ENCODE measurements at places on chromosomes 7 and 10. TPM values are rescaled to one million over a fixed set of nuclear protein-coding genes. Genes with fewer than 3 reads are reported as not detected.

Gene SPDYE11
- total RNA-seq, result not detected

DNA sequence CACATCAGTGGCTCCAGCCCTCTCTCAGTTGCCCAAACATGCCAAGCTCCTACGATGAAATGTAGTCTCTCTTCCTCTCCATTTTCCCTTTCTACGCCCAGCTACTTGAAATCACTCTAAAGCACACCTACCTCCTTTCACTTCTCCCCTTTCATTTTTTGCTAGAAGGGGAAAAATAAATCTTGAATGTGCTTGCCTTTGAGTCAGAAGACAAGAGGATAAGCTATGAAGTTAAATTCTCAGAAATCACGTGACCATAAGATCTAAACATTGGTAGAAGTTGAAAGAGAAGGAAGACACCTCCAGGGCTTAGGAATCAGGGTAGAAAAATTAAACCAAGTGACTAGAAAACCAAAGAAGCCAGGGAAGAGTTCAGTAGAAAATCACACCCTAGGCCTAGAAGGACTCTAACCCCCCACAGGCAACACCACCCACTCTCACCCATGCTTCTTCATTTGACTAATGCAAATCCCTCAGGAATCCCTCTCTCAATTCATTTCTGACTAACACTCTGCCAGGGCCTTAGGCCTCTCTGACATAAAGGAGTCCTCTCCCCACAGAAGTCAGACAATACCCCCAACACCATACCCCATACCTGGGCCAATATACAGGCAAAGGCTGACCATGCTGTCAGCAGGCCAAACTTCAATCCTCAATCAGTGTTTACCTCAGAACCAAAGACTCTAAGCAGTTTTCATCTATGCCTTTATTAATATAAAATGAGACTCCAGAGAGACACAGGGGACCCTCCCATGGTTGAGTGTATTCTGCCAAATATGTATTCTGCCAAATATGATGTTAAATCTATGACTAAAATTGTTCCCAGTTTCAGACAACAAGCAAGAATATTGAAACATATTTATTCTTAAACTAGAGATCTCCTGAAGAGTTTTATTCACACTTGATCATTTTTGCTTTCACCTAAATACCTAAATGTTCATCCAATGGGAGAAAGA is 84.8 kb downstream of the ELMO1 start:
- DNase-seq, result no peak

GRCh38 chr10:71159892-71160291 is 52.5 kb upstream of the UNC5B start:
- no peak for DNase-seq

GRCh38 chr7:47783456-47784223 is 164.6 kb downstream of the PKD1L1 start:
- DNase-seq, result no peak

- no peak for DNase-seq
Observed at GRCh38 chr10:86798025-86798424, 41.6 kb downstream of the BMPR1A start.

- DNase-seq, result no peak
Observed at GRCh38 chr7:85620936-85621685, 434.3 kb upstream of the SEMA3D start.

Gene OPALIN
- not detected for total RNA-seq

- peak; percentile 40 for DNase-seq
Observed at GRCh38 chr7:6026011-6026819, 5.0 kb upstream of the ANKRD61 start.

Gene ZNF727
- total RNA-seq, result not detected

- DNase-seq, result peak; percentile 33
Observed at GRCh38 chr10:18659819-18660535, 746 bp downstream of the ARL5B start.

- no peak for DNase-seq
Observed at GRCh38 chr10:29448125-29448524, 159.3 kb downstream of the LYZL1 start.

Gene CYCS
- 38.7 TPM for total RNA-seq

DNA sequence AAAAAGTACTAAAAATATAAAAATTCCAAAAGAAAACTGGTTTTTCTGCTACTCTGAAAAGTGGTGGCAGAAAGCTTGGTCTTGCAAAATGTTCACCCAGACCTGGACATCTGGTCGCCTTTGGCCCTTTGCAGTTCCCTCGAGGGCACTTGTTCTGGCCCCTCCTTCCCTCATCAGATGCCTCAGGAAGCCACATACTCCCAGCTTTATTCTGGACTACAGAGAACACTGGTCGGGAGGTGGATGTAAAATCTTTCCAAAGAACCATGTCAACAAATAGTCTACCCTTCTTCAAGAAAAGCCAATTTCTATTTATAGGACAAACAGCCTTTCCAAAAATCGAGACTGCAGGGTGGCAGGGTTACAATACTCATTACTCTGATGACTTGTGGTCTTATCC is 726.1 kb downstream of the TNS3 start:
- DNase-seq, result no peak

Gene ATG9B
- 7.1 TPM for total RNA-seq

Gene NPSR1
- not detected for total RNA-seq

DNA sequence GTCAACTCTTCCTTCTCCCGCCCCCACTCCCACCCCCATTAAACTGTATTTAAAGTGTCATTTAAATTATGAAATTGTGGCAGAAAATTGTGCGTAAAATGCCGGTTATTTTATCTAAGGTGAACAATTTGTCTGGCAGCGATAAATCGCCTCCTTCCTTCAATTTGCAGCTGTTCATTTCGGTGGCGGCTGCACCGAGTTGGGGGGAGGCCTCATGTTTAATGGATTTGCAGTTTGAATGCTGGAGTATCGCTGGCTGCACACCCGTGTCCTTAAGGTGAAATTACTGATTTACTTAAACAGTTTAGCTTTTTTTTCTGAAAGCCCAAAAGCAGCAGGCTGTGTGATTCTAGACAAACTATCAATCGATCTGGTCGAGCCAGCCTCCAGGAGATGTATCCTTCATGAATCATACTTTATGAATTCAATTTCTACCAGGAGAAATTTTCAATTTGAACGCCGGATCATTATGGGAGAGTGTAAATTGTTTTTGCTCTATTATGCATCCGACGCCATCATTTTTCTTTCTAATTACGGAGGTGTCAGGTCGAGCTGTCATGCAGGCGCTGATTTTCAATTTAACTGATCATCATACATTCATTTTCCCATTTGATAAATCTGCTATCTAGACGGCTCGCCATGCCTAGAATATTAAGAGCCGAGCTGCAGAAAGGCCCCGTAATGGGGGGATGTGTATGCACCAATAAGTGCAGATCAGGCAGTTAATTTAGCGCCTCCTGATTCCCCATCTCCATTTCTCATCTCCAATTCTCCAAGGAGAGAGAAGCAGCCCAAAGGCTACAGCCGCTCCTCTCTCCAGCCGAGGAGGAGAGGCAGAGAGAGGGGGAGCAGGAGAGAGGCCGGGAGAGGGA is 6.5 kb downstream of the UNCX start:
- no peak for DNase-seq

Gene C10orf62
- total RNA-seq, result 0.25 TPM

DNA sequence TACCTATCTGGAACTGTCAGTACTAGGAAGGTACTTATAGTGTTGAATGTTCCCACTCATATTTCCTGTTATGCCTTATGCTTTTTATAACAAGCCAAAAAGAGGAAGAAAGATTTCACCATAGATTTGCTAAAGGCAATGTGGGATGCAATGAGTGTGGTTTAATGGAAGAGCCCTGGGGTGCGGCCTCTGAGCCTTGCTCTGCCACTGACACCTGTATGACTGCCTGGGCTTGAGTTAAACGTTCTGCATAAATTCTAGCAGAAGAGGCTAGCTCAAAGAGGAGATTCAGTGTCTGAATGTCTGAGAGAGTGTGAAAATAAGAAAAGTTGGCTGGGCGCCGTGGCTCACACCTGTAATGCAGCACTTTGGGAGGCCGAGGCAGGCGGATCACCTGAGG is 143.8 kb downstream of the TPST1 start:
- DNase-seq, result no peak

DNA sequence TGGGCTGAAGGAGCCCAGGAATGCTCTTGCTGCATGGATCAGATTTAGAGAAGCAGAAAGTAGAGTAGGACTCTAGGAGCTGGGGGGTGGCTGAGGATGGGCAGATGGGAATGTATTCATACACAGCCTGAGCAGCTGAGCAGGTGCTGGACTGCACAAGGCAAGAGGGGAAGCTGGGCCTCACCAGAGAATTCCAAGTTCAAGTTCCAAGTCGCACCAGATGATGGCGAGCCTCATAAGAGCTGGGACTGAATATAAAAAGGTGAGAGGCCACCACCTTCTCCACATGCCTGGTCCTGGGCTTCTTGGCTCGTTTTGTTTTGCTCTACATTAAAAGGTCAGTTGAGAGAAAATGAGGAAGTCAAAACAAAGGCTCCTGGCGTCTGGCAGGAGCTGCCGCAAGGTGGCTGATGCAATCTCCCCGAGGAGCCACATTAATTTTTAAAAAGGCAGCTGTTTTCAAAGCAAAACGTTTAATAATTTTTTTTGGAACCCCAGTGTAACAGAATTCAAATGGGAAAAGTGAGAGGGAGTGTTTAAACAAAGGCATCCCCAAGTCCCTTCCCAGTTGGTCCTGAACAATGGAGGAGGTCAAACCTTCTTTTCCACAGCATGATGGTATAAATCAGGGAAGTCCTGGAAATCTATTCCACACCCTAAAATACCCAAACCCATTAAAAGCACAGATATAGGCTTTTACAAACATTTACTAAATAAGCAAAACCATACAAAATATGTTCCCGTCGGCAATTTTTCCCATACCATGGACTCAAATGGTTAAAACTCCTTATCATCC is 9.5 kb downstream of the CYREN start:
- peak; percentile 41 for DNase-seq

DNA sequence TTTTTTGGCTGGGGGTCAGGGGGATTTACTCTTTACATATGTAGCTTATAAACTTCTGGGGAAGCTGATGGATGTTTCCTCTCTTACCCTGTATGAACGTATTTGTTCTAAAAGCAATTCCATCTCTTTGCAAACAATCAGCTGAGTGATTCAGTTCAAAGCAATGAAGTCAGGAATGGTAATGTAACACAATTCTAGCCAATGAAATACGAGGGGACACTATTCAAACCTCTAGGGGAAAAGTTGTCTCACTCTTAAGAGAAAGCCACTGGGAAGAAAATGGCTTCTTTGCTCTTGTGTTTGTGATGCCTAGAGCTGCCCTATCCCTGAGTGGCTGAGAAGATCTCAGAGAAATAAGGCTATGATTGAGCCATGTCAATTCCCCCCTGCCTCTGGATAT is 134.8 kb upstream of the SEMA3C start:
- no peak for DNase-seq

GRCh38 chr10:95755511-95756004 is 405 bp upstream of the ENTPD1 start:
- peak; percentile 59 for DNase-seq

DNA sequence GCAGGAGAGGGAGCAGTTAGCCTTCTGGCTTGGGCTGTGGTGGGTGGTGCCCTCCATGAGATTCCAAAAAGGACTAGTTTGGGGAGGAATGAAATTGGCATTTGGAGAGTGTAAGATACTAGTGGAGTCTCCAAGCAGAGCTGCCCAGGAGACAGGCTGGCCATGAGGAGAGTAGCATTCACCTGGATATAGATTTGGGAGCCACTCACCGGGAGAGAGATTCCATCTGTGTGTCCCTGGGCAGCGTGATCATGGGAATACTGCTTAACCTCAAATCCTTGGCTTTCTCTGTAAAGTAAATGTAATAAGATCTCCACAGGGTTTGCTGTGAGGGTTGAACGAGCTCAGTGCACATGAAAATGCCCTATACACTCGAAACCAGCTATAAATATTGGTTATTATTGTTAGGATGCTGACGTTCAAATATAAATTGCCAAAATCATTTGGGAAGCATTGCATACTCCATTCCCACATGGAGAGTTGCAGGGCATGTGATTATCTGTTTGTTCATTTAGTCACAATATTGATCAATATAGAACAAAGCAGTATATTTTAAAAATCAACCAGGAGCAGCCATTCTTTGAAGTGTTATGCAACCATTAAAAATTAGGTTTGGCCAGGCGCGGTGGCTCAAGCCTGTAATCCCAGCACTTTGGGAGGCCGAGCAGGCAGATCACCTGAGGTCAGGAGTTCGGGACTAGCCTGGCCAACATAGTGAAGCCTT is 143.7 kb downstream of the CUX1 start:
- DNase-seq, result no peak

DNA sequence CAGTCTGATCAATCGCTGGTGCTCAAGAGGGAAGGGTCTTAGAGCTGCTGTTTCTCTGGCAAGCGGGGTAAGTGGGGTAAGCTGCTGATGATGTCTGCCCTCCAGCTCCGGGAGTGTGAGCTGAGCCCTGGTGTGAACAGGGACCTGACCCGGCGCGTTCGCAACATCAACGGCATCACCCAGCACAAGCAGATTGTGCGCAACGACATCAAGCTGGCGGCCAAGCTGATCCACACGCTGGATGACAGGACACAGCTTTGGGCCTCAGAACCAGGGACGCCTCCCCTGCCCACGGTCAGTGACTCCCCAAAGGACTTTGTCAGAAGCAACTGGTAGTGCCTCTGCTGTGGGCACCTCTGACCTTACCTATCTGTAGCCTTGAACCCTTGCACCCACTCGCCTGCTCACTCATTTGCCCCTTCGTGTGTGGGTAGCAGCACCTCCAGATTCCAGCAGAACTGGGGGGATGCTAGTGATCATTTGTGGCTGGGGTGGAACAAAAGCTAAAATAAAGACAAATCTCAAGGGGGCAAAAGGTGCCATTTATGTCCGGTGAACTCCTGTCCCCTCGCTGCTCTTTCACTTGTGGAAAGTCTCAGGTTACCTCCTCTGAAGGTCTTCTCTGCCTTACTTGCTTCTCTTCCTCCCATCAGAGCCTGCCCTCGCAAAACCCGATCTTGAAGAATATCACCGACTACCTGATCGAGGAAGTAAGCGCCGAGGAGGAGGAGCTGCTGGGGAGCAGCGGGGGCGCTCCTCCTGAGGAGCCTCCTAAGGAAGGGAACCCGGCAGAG is 3.2 kb downstream of the UFSP1 start:
- no peak for DNase-seq

Gene LIMK1
- 54.4 TPM for total RNA-seq

DNA sequence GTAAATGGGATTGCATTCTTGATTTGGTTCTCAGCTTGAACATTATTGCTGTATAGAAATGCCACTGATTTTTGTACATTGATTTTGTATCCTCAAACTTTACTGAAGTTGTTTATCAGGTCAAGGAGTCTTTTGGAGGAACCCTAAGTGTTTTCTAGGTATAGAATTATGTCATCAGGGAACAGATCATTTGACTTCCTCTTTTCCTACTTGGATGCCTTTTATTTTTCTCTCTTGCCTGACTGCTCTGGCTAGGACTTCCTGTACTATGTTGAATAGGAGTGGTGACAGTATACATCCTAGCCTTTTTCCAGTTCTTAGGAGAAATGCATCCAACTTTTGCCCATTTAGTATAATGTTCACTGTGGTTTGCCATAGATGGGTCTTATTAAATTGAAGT is 48.8 kb downstream of the ANXA8 start:
- no peak for DNase-seq

Gene PUS7
- total RNA-seq, result 14.7 TPM

Gene VAX1
- total RNA-seq, result not detected

Gene FEZF1
- not detected for total RNA-seq

DNA sequence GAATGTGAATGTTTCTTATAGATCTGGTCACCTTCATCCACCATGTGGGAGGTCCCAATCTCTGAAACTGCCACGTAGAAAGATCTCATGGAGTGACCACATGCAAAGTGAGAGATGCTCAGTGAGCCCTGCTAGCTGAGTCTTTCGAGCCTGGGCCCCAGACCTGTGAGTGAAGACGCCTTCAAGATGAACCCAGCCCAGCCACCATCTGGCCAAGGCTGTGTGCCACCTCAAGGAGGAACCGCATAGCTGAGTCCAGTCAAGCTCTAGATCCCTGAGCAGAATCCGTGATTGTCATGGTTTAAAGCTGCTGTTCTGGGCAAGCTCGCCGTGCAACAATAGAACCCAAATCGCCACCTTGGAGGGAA is 20.2 kb upstream of the PPIF start:
- DNase-seq, result no peak
